Myocyte (in vitro differentiated cells): ENCODE measurements at places on chromosomes 4 and X. TPM values are rescaled to one million over a fixed set of nuclear protein-coding genes. Genes with fewer than 3 reads are reported as not detected.

CFI gene
- total RNA-seq: 1.4 and 1.5 TPM in 2 replicates

HTN3 gene
- total RNA-seq: not detected in 2 replicates

DNA sequence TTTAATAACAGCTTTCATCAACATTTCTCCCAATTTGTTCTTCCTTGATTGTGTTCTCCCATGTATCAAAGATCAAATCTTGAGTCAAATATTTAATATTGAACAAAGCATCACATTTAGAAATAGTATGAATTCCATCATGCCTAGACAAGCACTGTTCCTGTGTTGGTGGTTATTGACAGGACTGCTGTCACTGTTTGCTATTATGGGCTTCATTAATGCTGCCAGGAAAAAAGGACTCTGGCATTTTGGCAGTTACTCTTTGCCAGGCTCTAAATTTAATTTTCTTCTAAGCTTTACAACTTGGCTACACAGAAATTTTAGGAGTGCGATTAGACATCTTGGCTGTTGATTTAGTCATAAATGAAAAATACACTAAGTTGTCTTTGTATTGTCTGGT, 295.9 kb upstream of the NRK start:
- peak; percentile 44 for DNase-seq

GRCh38 chrX:21493226-21493830, 119.1 kb downstream of the CNKSR2 start:
- DNase-seq: no peak

- DNase-seq: no peak
Measured at GRCh38 chr4:69831646-69832325, 28.2 kb downstream of the SULT1E1 start.

GRCh38 chrX:135410861-135411627, 10.7 kb upstream of the SMIM10L2A start:
- DNase-seq: no peak
